ENCODE measurements at places on chromosomes 13 and 19.

DNA sequence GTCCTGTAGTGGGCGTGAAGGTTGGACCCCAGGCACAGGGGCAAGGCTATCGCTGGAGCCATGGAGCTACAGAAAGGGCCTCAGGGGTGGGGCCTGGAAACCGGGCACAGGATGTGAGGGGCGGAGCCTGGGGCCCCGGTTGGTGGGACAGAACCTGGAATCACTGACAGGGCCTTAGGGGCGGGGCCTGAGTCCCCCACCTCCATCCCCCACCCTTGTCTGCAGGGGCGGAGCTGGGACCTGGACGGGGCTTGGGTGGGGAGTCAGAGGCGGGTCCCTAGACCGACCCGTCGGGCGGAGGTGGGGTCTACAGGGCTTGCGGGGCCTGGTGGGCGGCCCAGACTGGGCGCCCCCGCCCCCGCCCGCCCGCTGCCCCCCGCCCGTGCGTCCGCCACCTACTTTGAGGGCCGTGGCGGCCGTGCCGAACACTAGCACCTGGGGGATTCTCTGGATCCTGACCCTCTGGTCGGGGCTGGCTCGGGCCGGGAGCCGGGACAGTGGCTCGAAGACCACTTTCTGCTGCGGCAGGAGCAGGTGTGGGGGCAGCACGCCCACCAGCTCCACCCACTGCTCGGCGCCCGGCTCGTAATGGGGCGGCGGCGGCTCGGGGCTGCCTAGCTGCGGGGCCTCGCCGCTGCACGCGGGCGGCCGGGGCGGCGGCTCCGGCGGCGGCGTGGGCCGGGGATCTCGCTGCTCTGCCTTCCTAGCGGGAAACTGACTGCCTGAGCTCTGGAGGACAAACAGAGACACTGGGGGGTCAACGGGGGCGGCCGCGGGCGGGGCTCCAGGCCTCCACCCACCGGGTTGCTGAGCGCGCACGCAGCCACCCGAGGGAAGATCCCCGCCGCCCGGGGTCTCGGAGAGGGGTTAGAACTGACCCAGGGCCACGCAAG lies 26.3 kb downstream of the DCAF15 start:
- DNase-seq = peak; percentile 46

DNA sequence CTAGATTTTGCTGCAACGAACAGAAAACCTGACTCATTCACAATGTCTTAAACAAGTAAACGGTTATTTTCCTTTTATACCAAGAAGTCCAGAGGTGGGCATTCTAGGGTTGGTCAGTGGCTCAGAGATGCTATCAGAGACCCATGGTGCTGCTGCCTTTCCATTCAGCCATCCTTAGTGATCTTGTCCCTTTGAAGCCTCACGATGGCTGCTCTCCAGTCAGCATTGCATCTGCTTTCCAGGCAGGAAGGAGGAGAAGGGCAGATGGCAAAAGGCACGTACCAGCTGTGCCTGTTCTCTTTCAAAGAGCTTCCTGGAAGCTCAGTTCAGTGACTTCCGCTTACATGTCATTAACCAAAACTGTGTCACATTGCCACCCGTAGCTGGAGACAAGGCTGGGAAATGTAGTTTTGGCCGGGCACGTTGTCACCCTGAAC lies 30.1 kb downstream of the WDFY2 start:
- peak; percentile 62 for DNase-seq

GRCh38 chr13:100433475-100433874 lies 155.1 kb downstream of the GGACT start:
- DNase-seq = no peak

DNA sequence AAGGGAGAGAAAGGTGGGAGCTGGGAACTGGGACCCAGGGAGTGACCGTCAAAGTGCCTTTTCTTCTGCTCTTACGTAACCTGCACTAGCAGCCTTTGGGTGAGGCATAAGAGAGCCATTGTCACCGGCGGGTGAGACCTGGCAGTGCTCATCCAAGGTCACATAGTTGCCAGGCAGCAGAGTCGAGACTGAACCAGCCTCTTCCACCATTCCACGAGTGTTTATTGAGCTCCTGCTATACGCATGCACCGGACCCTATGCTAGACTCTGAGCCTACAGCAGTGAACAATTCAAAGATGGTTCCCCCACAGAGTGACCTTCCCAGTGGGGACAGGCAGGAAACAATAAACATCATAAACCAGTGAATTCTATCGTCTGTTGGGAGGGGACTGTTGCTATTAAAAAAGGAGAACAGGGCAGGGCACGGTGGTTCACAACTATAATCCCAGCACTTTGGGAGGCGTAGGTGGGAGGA lies 18.6 kb upstream of the STRN4 start:
- DNase-seq = no peak

DNA sequence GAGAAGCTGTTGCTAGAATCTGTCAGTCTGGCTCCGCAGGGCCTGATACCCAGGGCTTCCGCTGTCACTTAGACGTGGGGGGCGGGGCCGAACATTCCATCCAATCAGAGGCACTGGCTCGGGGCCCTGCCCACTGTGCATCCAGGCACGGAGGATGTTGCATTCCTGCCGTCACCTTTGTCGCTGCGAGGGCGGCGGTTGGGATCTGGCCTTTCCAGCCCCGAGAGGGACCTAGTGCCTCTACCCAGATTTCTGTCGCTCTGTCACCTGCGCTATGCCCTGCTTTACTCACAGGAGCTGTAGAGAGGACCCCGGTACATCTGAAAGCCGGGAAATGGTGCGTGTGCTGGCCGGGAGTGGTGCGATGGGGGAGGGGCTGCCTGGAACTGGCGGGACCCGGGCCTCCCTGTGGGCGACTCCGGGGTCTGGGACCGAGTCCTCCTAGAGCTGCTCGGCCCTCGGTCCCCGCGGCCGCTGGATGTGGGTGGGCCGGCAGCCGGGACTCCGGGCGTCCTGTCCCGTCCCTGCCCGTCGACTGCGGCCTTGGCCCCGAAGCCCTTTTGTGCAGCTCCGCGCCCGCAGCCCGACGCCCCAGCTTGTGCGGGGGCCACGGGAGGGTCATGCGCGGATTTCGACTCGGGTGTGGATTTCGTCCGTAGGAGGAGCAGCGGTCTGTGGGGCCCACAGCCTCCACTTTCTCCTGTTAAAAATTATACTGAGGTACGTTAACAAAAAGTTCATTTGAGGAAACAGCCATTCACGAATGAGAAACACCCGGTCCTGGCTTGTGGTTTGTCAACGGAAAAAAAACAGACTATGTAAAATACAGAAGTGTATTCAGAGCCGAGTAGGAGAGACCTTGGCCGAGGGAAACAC lies at the start of gene ZNF439:
TSS of gene ZNF439 (plus strand) at position 133 of the 876 bp plus-strand sequence. CDS start at position 275, 142 bp downstream.
- DNase-seq = peak; percentile 93

- DNase-seq = no peak
Measured at GRCh38 chr13:105463011-105463501, 1072.4 kb downstream of the EFNB2 start.

DNA sequence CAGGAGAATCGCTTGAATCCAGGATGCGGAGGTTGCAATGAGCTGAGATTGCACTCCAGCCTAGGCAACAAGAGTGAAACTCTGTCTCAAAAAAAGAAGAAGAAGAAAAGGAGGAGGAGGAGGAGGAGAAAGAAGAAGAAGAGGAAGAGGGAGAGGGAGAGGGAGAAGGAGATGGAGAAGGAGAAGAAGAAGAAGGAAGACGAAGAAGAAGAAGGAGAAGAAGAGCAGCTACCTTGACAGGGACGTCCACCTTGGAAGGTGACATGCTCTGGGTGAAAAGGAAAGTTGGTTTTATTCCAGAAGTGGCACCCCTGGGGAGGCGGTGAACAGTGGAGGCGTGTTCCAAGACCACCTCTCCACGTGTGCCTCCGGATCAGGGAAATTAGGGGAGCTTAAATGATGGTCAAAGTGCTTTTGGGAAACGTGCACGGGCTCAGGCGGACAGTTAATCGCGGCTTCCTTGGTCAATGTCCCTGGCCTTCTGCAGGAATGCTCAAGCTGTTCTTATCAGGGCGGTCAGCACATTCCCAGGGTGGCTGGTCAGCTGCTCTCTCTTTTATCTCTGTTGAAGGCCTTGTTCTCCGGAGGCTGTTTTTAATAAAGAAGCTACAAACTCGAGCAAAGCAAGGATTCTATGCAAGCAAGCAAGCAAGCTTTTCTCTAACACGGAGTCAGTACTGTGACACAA lies 78.9 kb upstream of the PEG3 start:
- DNase-seq = no peak

GRCh38 chr13:25561812-25562211 lies 190.0 kb downstream of the ATP8A2 start:
- no peak for DNase-seq

GRCh38 chr13:109199280-109199679 lies 569.9 kb downstream of the MYO16 start:
- DNase-seq = no peak

GRCh38 chr13:63840551-63841421 lies 2425.1 kb upstream of the PCDH20 start:
- no peak for DNase-seq

DNA sequence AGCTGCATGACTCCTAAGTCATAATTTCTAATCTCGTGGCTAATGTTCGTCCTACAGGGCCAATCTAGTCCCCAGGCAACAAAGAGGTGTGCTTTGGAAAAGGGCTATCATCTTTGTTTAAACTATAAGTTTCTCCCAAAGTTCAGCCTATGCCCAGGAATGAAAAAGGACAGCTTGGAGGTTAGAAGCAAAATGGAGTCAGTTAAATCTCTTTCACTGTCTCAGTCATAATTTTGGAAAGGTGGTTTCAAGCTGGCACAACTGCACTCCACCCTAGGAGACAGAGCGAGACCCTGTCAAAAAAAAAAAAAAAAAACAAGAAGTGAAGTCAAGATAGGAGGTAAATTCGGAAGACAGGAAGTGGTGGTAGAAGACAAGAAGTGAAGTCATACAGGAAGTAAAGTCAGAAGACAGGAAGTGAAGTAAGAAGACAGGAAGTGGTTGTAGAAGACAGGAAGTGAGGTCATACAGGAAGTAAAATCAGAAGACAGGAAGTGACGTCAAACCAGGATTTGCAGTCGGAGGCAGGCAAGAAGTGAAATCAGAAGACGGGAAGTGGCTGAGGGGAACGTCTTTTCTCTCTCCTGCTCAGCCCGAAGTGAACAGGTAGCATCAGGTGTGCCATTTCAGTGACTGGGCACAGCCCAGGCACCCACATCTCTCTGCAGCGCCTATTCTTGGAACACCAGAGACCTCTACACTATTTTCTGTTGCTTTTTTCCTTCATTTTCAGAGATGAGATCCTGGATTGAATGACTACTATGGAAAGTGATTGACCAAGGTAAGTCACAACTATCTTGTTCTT lies 32.2 kb downstream of the GP6 start:
- DNase-seq = peak; percentile 14

- no peak for DNase-seq
Measured at GRCh38 chr19:7647156-7647555, 10.2 kb downstream of the STXBP2 start.

DNA sequence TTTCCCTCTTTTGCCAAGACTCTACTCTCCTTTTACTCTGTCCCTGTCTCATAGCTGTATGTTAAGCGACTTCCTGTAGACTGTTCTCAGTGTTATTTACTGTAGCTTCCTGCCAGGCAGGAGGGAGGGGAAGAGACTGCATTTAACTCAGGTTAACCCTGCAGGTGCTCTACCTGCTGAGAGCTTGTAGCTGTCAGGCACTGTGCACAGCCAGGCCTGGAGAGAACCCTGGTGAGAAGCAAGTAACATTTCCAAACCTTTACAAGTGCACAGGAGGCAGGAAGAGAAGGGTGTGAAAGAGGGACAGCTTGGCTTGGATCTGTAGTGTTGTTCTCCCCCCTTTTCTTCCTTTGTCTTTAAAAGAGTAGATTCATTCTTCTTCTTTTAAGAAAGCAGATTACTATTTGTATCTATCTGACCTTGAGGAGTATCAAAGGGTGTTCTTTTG lies 167.1 kb downstream of the LMO7 start:
- DNase-seq = no peak

DNA sequence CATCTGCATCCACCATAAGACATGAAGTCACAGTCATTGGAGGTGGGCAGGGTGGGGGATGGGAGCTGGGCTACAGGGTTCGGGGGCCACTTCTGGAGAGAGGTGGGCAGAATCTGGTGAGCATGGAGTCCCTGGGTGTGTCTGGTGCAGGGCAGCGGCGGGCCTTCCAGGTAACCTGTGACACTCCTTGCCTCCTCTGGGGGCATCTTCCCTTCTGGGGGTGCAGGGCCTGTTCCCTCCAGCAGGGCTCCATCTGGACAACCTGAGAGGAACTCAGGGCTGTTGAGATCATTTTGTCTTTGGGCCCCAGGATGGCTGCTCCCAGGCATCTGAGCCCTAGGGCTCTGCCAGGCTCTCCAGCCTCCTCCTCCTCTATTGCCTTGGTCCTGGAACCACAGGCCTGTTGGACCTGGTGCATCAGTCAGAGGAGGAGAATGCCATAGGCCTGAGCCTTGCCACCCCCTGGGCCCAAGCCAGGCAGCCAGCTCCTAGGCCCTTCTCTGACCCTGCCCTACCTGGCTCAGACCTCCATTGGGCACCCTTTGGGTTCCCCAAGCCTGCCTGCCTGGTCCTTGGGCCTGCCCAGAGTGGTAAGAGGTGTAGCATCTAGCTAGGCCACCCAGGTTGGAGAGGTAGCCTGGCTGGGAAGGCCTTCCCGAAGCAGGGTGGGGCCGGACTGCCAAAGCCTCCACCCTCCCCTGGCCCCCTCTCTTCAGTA lies 13.4 kb downstream of the LYL1 start:
- peak; percentile 69 for DNase-seq

DNA sequence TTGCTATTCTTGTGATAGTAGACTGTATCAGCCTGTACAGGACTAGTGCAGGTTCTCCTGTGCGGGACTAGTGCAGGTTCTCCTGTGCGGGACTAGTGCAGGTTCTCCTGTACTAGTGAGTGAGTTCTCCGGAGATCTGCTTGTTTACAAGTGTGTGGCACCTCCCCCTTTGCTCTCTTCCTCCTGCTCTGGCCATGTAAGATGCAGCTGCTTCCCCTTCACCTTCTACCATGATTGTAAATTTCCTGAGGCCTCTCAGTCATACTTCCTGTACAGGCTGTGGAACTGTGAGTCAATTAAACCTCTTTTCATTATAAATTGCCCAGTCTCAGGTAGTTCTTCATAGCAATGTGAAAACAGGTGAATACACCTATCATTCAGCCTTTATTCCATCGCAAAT lies 289.6 kb downstream of the TEX29 start:
- no peak for DNase-seq

- DNase-seq = peak; percentile 99
Measured at GRCh38 chr19:19900729-19901444, at the start of gene ZNF93. Gene ZNF93, plus strand, starts transcription at chr19:19900946. Its CDS starts 143 bp downstream, at chr19:19901089.

DNA sequence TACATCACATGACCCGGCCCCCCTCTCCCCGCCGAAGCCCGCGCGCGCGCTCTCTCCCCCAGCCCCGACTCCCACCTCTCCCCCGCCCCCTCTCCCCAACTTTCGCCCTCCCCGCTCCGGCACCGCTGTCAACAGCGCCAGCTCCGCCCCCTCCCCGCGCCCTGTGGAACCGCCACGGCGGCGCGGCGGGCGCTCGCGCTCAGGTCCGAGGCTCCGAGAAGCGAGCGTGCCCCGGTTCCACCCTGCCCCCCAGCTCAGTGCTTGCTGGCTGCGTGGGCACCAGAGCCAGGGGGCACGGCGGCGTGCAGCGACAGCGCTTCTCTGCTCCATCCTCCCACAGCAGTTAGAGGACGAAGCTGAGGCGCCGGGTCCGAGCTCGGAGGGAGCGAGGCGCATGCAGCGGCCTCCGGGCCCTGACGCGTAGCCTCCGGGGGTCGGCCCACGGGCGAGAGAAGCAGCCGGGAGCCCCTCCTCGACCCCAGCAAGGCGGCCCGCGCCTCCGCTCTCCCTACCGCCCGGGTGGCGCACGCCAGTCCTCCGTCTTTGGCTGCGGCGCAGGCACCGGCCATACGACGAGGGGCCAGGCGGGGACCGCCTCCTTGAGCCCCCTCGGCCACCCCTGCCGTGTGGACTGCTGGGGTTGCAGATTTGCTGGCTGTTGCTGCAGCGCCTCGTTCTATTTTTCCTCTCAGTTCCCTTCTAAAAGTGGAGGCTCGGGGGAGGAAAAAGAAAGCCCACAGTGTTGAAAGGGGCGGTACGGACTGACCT lies 109.5 kb downstream of the KCNRG start:
- peak; percentile 74 for DNase-seq

Measured in GM23248 (cell line).